ENCODE measurements at places on chromosomes 3 and 15. TPM values are rescaled to one million over a fixed set of nuclear protein-coding genes. Genes with fewer than 3 reads are reported as not detected.

Gene ATP2B2
- total RNA-seq, result not detected

- peak; percentile 40 for DNase-seq
Measured at GRCh38 chr3:33074217-33075067, 22.5 kb downstream of the GLB1 start.

DNA sequence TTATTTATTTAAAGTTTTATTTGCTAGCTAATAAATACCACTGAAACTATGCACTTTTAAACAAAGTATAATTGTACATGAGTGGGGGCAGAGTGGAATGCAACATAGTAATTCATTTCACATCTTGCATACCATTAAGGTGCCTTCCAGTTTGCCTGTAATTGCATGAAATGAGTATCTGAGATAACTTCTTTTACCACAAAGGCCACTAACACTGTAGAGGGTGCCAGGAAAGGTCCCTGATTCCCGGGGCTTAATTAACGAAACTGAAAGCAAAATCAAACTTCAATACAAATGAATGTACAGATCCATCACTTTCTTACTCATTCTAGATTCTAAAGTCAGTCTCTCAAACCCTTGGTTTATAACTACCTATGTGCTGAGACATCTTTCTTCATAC, 2.1 kb downstream of the CD47 start:
- DNase-seq, result peak; percentile 24

DNA sequence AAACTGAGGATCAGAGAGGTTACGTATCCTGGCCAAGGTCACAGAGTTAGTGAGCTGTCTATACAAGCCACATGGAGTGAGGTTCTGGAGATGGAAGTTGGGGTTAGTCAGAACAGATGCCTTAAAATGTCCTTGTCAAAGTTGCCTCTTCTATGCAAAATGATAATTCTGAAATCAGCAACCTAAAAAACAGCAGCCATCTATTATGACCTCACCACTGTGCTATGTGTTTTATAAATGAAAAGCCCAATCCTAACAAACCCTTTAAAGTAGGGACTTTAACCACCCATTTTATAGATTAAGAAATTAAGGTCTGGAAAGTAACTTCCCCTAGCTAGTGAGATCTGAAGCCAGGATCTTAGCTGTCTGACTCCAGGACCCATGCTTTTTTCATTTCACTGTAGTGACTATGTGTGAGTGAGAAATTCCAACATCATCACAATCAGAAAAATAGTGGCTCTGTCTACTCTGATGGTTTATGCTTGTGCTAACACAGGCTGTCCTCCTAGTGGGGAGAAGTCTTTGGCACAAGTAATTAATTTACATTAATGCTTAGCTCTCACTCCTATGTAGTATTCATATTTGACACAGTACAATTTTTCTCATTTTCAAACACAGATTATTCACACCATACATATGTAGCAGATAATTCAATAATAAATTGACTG, 143.6 kb downstream of the ANO10 start:
- peak; percentile 41 for DNase-seq

Gene KLF15
- 1.7 TPM for total RNA-seq

Gene GPR149
- total RNA-seq, result not detected

Gene SPINT1
- 0.90 TPM for total RNA-seq

All from dermis microvascular lymphatic vessel endothelial cell (primary cell).